Neural crest cell (in vitro differentiated cells): ENCODE measurements at places on chromosomes 11 and 22.
A peak's percentile ranks its signal among the peaks of the same experiment; 100 is the strongest.

GRCh38 chr11:69004411-69005182 is 8.4 kb downstream of the MRGPRF start:
- H3K27ac ChIP-seq = no peak overlapping the region
- peaks cover 15% of the 10 kb centered on the region for H3K4me1 ChIP-seq
- H3K4me3 ChIP-seq = no peak overlapping the region

- DNase-seq = no peak
- no peaks in the 10 kb centered on the region for H3K27me3 ChIP-seq
- H3K36me3 ChIP-seq = no peaks in the 10 kb centered on the region
- H3K4me1 ChIP-seq = no peaks in the 10 kb centered on the region
- no peak overlapping the region for H3K27ac ChIP-seq
Measured at GRCh38 chr11:86172894-86173293, 71.7 kb upstream of the EED start.

GRCh38 chr11:112082729-112083128 is 3.8 kb downstream of the TIMM8B start:
- H3K27ac ChIP-seq = no peak overlapping the region
- peaks cover 24% of the 10 kb centered on the region for H3K36me3 ChIP-seq
- DNase-seq = no peak

DNA sequence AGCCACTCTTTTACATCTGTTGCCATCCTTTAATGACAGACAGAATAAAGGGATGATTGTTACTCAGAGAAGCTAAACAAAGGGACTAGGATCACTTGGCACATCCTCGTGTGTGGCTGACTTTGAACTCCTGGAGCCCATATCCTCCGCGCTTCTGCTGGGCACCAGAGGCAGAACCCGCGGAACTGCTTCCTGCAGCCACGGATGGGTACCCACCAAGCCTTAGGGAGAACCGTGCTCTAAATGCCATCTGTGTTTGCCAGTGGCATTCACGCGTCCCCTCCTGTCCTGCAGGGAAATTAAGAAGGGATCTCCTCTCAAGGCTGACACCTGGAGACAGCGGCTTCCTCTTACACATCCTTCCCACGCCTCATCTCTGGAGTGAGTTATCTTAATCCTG is 294.4 kb downstream of the NTM start:
- H3K36me3 ChIP-seq = no peaks in the 10 kb centered on the region
- H3K27ac ChIP-seq = peak overlapping the region; percentile 35
- no peak for DNase-seq
- no peak overlapping the region for H3K4me3 ChIP-seq

DNA sequence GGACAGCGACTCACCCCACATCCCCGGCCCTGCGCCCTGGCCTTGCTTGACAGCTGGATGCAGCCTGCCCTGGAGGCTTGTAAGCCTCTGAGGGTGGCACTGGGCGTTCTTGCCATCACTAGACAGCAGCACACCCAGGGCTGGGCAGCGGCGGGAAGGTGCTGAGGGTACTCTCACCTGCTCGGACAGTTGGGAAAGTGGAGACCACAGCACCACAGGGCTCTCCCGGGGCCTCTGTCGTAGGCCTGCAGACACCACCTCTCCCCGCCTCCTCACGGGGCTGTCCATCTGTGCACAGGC is 18.8 kb upstream of the BRSK2 start:
- H3K36me3 ChIP-seq = no peaks in the 10 kb centered on the region
- no peaks in the 10 kb centered on the region for H3K4me1 ChIP-seq
- H3K4me3 ChIP-seq = no peak overlapping the region

DNA sequence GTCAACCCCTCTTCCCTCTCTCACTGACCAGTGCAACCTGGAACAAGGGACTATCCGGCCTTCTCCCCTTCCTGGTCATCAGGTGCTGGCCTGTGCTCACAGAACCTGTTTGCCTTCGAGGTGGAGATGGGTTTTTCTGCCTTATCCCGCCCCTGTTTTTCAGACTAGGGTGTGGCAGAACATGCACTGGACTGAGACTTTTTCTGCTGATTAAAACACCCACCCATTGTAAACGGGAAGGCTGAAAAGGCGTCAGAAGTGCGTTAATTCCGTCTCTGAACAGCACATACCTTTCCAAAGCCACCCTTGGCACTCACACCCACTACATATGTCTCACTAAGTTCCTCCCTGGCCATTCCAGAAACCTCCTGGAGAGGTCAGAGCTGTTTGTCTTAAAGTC is 4.4 kb upstream of the B3GNT6 start:
- no peak for DNase-seq
- H3K27ac ChIP-seq = no peak overlapping the region
- H3K27me3 ChIP-seq = peaks cover 17% of the 10 kb centered on the region
- no peak overlapping the region for H3K4me3 ChIP-seq
- H3K4me1 ChIP-seq = no peaks in the 10 kb centered on the region

- peaks cover 14% of the 10 kb centered on the region for H3K27me3 ChIP-seq
- H3K4me3 ChIP-seq = no peak overlapping the region
- no peaks in the 10 kb centered on the region for H3K36me3 ChIP-seq
- peak overlapping the region; percentile 87 for H3K27ac ChIP-seq
- peaks cover 33% of the 10 kb centered on the region for H3K4me1 ChIP-seq
Measured at GRCh38 chr22:30212996-30213441, 33.5 kb downstream of the LIF start.

DNA sequence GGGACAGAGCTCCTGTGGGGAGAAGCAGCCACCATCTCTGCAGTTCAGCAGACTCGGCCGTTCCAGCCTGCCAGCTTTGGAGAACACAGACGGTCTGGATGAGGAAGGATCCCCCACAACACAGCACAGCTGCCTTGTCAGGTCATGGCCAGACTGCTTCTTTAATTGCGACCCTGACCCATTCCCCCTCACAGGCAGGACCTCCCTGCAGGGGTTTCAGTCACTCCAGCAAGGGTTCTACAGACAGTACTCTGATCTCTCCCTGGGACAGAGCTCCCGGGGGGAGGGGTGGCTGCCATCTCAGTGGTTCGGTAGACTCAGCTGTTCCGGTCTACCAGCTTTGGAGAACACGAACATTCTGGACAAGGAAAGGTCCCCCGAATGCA is 173.5 kb downstream of the TTC28 start:
- peaks cover 33% of the 10 kb centered on the region for H3K36me3 ChIP-seq
- no peaks in the 10 kb centered on the region for H3K27me3 ChIP-seq
- no peak overlapping the region for H3K27ac ChIP-seq
- H3K4me3 ChIP-seq = no peak overlapping the region

- H3K27ac ChIP-seq = no peak overlapping the region
- no peaks in the 10 kb centered on the region for H3K36me3 ChIP-seq
- DNase-seq = no peak
- no peaks in the 10 kb centered on the region for H3K4me1 ChIP-seq
Measured at GRCh38 chr11:134976551-134976950, 564.5 kb upstream of the B3GAT1 start.
